ENCODE measurements at places on chromosomes 2 and 18.
A peak's percentile ranks its signal among the peaks of the same experiment; 100 is the strongest.

DNA sequence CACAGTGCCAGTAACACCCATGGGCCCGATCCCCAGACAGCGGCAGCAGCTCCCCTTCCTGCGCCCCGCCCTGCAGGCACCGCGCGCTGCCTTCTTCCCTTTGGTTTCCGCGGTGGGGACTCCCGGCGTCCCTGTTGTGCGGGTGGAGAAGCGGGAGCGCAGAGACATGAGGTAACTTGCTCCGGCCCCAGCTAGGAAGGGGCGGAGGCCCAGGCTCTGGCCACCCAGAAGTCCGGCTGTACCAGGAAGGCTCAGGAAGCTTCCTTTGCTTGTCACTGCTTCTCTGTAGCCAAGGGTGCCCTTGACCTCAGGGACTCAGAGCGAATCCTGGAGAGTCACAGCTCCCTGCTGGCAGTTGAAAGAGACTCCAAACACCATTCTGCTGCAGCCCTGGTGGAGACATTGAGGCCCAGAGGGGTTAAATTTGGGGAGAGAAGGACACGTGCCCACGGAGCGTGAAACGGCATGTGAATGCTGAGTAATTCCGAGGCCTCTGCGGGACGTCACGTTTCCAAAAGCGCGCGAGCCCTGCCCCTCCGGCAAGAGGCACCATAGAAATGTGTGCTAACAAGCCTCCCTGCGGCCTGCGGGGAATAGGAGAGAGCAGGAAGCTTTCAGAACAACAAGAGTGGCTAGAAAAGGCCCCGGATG is 6.7 kb upstream of the ADCY3 start:
- DNase-seq: peak; percentile 42

DNA sequence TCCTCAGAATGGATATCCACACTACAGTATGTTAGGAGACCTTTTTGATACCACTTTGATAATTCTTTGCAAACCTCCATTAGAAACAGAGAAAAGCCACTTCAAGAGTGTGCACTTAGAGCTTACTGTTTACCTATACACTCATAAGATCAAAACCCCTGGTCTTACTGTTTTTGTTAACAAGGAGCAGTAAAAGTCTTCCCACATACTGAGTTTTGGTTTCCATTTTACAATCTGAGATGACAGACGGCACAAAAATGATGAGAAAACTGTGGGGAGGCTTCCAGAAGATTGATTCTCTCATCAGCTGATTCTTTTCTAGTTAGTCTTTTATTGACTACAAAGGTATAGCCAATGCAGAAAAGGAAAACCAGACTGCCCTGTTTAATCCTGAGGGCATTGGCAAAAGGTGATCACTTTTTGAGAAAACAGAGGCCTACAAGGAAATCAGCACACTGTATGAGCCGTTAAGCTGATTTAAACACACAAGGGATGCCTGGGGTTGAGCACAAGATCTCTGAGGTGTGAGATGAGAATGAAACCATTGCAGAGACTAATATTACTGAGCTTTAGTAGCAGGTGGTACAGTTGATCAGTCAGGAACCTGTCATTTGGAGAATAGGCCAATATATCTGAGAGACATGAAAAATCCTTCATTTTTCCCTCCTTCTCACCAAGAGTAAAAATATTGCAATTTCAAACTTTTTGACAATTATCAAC is 368.6 kb downstream of the GRB14 start:
- no peak for DNase-seq

GRCh38 chr2:123371535-123371934 is 653.6 kb upstream of the CNTNAP5 start:
- no peak for DNase-seq

GRCh38 chr18:23810396-23810795 is 121.1 kb downstream of the LAMA3 start:
- peak; percentile 15 for DNase-seq

DNA sequence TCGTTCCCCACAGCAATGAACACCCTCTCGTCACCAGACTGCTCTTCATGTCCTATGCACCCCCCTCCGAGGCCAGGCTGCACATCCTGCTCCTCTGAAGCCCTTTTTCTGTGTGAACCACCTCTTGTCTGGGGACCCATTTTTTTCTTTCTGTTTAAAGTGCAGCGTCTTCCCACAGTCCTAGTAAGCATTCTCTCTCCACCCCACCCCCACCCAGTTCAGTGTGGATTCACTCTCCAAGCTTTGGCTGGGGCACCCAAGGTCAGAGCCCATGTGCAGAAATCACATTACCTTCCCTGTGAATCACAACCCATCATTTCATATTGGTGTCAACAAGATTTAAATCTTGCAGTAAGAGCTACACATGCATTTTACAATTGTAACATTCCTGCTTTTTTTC is 26.4 kb upstream of the PKDCC start:
- DNase-seq: no peak

- DNase-seq: no peak
Measured at GRCh38 chr2:64153811-64154210, 9.6 kb upstream of the PELI1 start.

DNA sequence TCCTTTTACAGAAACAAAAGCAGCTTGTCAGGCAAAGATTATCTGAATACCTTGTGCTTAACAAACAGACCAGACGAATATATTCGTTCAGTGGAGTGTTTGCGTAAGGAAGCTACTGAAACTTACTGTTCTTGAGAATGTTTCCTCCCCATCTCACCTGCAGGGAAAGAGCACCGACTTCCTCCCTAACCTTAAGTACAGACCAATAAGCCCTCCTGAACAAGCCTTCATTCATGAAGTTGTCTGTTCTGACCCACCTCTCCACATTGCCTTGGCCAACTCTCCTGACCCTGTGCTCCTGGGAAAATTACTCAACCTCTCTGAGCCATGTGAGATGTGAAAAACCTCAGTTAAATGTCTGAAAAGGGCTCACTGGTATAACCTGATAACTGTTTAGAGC is 35.2 kb downstream of the STK39 start:
- DNase-seq: no peak

- DNase-seq: no peak
Measured at GRCh38 chr2:73033142-73033765, 38.3 kb downstream of the SFXN5 start.

All from CD4-positive, alpha-beta T cell treated with Interleukin-6 at 100 ng/mL for 8 hours (primary cell).